Left lung (tissue), 14 donors: ENCODE measurements at places on chromosomes 5 and 9. TPM values are rescaled to one million over a fixed set of nuclear protein-coding genes. Genes with fewer than 3 reads are reported as not detected.

DNA sequence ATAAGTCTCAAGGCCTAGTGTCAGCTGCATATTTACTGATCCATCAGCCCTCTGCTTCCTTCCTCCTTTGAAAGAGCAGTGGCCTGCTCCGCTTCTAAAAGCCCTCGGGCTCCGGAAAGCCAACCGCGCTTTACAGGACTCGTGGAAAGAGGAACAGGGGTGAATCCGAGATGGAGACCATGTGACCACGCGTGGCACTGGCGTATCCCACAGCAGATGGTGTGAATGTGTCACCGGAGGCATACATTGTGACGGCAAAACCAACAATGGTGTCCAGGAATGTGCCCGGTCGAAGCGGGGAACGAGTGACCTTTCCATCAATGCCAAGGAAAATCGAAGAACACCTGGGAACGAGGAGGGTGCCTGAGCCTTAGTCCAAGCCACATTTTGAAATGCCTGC is 484.6 kb downstream of the SPATA31A7 start:
- DNase-seq = no peak

Gene PKD2L2
- 0.35 TPM for polyA plus RNA-seq

DNA sequence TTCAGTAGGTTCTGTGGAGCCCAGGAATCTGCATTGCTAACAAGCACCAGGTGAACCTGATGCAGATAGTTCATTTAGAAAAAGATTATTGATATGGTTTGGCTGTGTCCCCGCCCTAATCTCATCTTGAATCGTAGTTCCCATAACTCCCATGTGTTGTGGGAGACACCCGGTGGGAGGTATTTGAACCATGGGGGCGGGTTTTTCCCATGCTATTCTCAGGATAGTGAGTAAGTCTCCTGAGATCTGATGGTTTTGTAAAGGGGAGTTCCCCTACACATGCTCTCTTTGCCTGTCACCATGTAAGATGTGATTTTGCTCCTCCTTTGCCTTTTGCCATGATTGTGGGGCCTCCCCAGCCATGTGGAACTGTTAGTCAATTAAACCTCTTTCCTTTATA is 212.0 kb downstream of the RAB3C start:
- no peak for DNase-seq

Gene SWI5
- 33.0 TPM for polyA plus RNA-seq

Gene PCDHB14
- 9.7 TPM for polyA plus RNA-seq

Gene OBP2B
- polyA plus RNA-seq = not detected

DNA sequence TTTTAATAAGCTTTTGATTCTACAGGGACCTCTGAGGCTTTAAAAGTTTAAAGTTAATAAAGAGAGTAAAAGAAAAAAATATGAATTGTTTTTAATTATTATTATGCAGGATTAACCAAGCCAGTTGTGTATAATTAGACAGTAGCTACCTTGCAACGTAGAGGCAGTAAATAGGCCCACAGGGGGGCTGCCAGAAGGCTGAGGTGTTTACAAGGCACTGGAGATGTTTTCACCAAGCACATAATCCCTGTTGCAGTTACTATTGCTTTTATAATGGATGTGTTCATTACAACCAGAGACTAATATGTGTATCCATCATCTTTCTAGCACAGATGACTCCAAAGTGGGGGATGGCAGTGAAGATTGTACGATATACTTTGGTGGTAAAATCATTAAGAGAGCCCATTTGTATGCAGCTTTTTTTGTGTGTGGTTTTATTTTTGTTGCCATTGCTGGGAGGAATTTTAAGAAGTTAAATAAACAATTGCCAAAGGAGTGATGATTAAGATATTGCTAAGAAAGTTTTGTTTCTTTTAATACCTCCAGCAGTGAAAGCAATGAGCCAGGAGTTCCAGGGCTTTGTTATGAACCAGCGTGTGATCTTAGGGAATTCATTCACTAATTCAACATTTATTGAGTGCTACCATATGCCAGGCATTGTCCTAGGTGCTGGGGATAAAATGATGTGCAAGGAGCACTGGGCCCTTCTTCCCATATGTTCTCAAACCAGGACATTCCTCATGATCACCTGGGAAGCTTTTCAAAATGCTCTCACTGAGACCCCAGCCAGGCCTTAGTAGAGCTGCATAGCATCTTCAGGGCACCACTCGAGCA is 138.7 kb upstream of the EFNA5 start:
- no peak for DNase-seq

GRCh38 chr9:69671879-69672595 is at the start of gene APBA1:
APBA1 (minus strand) TSS chr9:69672371.
- peak; percentile 88 for DNase-seq

Gene SHB
- polyA plus RNA-seq = 19.6 TPM

Gene ENTREP1
- 48.9 TPM for polyA plus RNA-seq

DNA sequence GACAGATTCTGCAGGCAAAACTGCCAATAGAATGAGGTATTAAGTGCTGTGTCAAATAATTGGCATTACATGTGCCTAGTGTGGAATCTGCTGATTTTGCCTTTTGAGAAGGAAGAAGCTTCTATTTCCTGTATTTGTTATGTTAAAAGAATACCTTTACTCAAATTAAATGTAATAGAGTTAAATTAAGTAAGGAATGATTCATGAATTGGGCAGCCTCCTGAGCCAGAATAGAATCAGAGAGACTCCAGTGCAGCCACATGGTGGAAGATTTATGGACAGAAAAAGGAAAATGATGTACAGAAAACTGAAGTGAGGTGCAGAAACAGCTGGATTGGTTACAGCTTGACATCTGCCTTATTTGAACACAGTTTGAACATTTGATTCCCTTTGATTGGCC is 464.4 kb upstream of the SEMA6A start:
- DNase-seq = no peak

Gene AGXT2
- 0.13 TPM for polyA plus RNA-seq

DNA sequence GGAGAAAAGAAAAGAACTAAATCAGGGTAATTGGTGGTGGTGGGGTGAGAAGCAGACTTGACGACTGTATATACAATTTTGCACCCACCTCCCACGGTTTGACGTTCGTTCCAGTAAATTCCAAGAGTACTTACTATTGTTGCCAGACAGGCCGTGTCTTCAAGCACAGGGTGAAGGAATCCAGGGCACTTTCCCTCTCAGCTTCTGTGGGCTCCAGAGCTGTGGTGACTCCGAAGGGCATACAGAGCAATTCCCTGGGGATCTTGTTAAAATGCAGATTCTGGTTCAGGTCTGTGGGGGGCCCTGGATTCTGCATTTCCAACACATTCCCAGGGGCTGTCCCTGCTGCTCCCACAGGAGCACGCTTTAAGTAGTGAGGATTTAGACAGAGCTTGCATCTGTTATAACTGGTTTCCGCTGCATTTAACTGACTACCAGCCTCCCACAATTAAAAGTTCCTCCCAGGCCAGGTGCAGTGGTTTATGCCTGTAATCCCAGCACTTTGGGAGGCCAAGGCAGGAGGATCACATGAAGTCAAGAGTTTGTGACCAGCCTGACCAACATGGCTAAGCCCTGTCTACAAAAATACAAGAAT is 49.3 kb upstream of the FANCC start:
- DNase-seq = no peak

- no peak for DNase-seq
Observed at GRCh38 chr9:126440940-126441339, 114.3 kb downstream of the MVB12B start.

DNA sequence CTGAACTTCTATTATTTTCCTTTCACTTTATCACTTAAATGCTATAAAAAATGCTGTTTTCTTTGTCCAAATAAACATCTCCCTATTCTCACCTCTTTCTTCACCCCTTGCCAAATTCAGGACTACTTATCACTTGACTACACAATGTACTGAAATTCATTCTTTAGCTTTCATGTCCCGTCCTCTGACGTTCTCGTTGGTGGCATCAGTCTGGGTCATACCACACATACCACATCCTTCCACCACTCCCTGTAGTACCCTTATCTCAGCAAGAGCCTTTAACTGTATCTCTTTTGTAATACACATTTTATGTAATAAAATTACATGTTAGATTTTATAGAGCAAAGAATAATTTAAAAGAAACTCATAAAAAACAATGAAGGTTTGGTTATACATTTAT is 231.1 kb upstream of the PAPPA start:
- no peak for DNase-seq

- DNase-seq = no peak
Observed at GRCh38 chr5:67363963-67364362, 167.4 kb upstream of the CD180 start.

Gene MCIDAS
- polyA plus RNA-seq = 1.6 TPM

DNA sequence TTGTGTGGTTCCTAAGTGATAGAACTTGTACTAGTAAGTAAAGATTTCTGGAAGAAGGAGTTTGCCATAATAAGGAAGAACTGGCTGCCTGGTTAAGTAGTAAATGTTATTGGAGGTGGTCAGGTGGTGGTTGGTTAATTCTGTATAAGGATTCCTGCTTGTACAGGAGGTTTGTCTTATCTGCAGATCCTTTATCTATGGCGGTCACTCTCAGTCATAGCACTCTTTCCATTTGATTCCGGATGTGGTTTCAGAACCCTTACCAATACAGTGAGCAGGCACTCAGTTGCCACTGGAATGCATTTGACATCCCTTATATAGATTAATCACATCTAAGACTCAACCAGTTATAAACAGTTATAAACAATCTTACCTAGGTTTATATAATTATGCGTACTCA is 50.3 kb downstream of the RAD50 start:
- no peak for DNase-seq

- DNase-seq = no peak
Observed at GRCh38 chr9:70046274-70047070, 2.8 kb downstream of the MAMDC2 start.

DNA sequence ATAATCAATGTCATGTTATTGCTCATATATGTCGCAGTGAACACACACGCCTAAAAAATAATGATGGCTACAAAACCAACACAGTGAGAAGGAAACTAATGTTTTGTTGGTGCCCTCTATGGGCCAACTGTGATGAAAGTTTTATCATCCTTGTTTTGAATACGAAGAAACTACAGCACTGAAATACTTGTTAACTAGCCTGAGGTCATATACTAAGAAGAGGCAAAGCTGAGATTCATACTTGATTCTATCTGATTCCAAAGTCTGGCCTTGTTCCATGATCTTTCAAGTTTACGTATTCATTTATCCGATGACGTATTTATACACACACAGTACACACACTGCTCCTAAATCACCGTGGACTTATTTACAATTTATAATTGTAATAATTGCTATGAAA is 16.1 kb upstream of the DRD1 start:
- DNase-seq = no peak

Gene GPR150
- polyA plus RNA-seq = not detected

DNA sequence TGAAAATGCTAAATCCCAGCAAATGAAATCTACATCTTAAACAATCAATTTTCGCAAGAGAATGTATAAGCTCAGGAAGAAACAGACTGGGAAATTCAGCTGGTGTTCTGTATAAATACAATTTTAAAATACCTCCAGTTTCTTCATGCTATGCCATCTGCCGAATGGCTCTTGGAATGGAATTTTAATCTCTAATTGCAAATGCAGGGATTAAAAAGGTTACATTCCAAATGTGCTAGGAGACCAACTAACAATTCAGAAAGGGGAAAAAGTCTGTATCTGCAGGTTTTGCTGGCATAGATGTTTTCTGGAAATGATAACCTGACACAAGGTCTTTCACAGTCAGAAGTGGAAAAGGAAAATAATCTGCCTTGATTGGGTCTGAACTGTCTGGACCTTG is 379.7 kb downstream of the MAT2B start:
- DNase-seq = no peak

DNA sequence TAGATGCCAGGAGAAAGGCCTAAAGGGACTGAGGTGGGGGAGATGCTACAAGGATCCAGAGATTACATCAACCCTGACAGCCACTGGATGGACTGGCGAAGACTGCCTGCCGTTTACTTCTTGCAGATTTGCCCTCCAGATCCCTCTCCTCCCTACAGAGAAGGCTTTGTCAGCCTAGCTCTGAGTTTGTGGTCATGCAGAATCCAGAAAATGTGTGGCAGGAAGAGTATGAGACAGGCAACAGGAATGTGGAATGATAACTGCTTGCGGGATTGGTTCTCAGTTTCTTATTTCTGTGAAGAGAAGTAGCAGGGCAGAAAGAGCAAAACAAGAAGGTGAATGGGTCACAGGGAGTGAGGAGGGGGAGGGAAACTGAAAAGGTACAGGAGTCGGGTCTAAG is 129.6 kb downstream of the TLE1 start:
- no peak for DNase-seq

- no peak for DNase-seq
Observed at GRCh38 chr5:147223948-147224791, 10.7 kb upstream of the STK32A start.

- DNase-seq = no peak
Observed at GRCh38 chr9:86602715-86603114, 248.5 kb upstream of the TUT7 start.

DNA sequence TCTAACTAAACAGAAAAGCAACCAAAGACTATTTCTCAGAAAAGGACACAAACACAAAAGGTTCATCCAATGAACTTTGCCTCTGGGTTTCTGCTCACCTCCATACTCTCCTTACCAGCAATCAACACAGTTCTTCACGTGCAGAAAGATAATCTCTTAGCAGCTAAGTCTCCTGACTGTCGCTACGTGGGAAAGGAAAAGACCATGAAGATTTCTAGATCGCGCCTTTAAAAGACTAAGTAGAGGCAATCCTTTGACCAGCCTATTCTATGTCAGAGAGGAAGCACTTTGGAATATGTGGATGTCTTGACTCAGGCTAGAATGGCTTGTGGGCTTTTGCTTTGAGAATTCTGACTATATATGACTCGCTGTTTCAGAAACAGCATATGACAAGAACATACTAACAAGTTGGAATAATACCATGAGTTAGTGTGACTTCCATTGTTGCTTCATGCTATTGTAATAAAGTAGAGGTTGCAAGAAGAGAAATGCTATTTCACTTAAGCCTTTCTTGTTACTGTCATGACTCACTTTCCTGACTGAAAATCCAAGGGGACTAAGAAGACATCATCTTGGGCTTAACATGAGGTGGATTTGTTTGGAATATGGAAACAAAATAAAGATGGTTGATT is 339.5 kb upstream of the RFX3 start:
- no peak for DNase-seq

Gene RAB3C
- polyA plus RNA-seq = 3.5 TPM

DNA sequence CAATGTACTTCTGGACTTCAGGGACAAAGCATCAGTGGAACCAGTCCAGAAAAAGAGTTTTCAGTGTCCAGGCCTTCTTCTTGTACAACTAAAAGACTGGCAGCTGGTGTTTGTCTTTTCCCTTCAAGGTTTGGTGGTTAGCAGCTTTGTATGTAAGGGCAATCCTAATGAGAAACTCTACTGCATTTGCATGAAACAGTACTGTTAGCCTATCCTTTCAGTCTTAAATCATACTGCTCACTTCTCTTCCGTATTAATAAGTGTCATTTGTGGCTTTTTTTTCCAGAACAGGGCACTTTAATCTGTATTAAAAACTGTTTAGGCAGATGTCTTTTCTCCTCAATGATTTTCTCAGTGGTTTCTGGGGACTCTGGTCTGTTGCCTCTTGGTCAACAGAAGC is 48.9 kb downstream of the FAM174A start:
- DNase-seq = no peak

- DNase-seq = no peak
Observed at GRCh38 chr5:123174916-123175481, 86.0 kb downstream of the PRDM6 start.

- no peak for DNase-seq
Observed at GRCh38 chr5:159210210-159210661, 883 bp upstream of the RNF145 start.

GRCh38 chr5:78016863-78017529 is 240.9 kb upstream of the TBCA start:
- DNase-seq = no peak

Gene TOR4A
- 13.4 TPM for polyA plus RNA-seq
